SJSA1 (cell line): ENCODE measurements at places on chromosomes 1 and 21. TPM values are rescaled to one million over a fixed set of nuclear protein-coding genes. Genes with fewer than 3 reads are reported as not detected.

DNA sequence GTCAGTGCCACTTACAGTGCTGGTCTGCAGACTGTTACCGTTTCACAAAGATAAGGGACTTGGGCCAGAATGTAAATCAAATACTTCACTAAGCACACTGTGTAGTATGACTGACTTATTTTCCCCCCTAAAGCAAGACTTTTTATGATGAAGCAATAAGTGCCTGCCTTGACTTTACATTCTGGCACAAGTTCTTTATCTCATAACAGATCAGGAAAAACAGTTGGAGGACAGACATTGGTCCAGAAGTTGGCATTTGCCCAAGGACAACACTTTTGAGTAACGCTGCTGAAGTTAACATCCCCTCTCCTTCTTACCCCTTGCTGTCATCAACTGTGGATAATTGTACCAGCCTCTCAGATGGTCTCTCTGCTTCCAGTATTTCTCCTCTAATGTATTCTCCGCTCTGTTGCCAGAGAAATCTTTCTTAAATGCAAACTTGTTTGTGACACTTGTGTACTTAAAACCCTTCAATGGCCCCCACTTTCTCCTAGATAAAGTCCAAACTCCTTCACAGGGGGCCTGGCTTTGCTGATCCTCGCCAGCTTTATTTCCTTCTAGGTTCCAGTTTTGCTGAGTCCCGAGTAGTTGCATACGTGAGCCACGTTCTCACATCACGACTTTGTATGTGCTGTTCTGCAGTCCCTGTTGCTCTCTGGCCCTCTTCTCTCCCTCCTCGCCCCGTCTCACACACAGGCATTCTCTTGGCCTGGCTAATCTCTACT is 45.7 kb downstream of the S1PR1 start:
- H3K27me3 ChIP-seq = no peaks in the 10 kb centered on the region; the same call in 1 of the 2 replicates
- H3K4me1 ChIP-seq = no peaks in the 10 kb centered on the region
- DNase-seq = no peak
- H3K27ac ChIP-seq = no peak overlapping the region
- H3K36me3 ChIP-seq = no peaks in the 10 kb centered on the region

GRCh38 chr1:44673675-44674112 is 587 bp downstream of the TMEM53 start:
- no peaks in the 10 kb centered on the region for H3K27me3 ChIP-seq
- DNase-seq = no peak
- H3K4me3 ChIP-seq = peak overlapping the region; percentile 70

Gene MATN1
- 0.26 TPM in 1 of 2 replicates, not detected in the other for total RNA-seq

DNA sequence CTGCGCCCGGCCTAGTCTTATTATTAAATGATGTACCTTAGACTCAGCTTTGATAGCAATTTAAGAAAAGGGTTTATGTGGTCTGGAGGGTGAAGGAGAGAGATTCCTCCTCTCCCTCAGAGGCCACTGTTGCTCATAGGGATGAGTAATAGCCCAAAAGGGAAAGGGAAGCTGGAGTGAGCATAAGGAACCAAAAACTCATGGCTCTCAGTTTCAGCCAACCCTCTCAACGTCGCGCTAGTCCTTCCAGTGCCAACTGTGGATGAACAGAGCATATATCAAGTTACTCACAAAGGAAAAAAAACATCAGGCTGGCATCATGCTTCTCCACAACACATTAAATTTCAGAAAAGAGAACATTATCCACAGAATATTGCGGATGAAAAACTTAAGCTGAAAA is 8.3 kb upstream of the GPR89B start:
- no peak overlapping the region for H3K27ac ChIP-seq
- peaks cover 10% of the 10 kb centered on the region for H3K27me3 ChIP-seq
- no peak for DNase-seq
- no peaks in the 10 kb centered on the region for H3K36me3 ChIP-seq
- H3K4me3 ChIP-seq = no peak overlapping the region

- no peaks in the 10 kb centered on the region for H3K36me3 ChIP-seq
- H3K27ac ChIP-seq = no peak overlapping the region
These were observed 56.5 kb upstream of the PLA2G4A start for GRCh38 chr1:186772228-186772627.

Gene AIRE
- total RNA-seq = not detected in 2 replicates

GRCh38 chr1:67304023-67304422 is 3.6 kb upstream of the IL12RB2 start:
- H3K27me3 ChIP-seq = 0 out of 2 replicates have a peak, but pooled peaks cover 3% of the 10 kb centered on the region
- no peak overlapping the region for H3K27ac ChIP-seq
- no peak for DNase-seq
- no peaks in the 10 kb centered on the region for H3K36me3 ChIP-seq
- no peaks in the 10 kb centered on the region for H3K4me1 ChIP-seq
- no peak overlapping the region for H3K4me3 ChIP-seq

DNA sequence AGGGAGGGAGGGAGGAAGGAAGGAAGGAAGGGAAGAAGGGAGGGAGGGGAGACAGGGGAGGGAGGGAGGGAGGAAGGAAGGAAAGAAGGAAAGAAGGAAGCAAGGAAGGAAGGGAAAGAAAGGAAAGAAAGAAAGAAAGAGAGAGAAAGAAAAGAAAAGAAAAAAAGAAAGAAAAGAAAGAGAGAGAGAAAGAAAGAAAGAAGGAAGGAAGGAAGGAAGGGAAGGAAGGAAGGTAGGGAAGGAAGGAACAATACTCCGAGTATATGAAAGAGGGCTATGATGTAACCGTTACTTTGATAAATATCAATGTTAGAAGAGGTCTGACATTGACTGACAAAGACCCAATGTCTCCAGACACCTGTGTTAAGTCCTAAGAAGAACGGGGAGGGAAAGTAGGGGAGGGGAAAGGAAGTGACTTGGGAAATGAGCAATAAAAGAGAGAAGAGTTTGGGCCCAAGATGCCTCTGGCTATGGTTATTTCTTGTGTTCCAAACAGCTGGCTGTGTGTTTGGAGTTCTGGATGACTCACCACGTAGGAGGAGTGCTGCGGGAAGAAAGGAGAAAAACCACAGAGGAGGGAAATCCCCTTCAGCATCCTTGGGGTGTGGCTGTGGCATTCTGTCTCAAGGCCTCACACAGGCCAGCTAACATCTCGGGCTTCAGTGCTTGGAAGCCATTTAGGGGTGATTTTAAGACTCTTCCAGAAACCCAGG is 37.0 kb upstream of the RXRG start:
- no peak overlapping the region for H3K4me3 ChIP-seq
- H3K27ac ChIP-seq = no peak overlapping the region
- DNase-seq = peak; percentile 86
- no peaks in the 10 kb centered on the region for H3K36me3 ChIP-seq

DNA sequence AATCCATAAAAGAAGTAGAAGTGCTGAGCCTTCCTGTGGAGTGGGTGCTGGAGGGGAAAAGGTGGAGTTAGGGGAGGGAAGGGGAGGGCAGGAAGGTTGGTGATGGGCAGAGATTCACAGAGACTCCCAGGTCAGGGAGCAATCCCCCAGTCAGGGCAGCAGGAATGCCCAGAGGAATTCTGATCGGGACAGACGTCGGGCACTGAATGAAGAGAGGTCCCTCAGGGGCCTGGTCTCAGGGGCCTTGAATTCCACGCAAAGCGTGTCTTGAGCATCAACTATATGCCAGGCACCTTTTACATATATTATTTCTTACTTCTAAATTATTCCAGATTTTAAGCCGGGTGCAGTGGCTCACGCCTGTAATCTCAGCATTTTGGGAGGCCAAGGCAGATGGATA is 7.2 kb upstream of the PADI1 start:
- peaks cover 11% of the 10 kb centered on the region for H3K4me1 ChIP-seq
- no peak overlapping the region for H3K27ac ChIP-seq
- peak; percentile 21 for DNase-seq
- no peak overlapping the region for H3K4me3 ChIP-seq
- no peaks in the 10 kb centered on the region for H3K27me3 ChIP-seq

Gene INAVA
- 0.72 and 5.5 TPM in 2 replicates for total RNA-seq

- H3K27me3 ChIP-seq = no peaks in the 10 kb centered on the region
- no peaks in the 10 kb centered on the region for H3K4me1 ChIP-seq
- no peaks in the 10 kb centered on the region for H3K36me3 ChIP-seq
- H3K4me3 ChIP-seq = no peak within 1 kb of the TSS
- no peak within 1 kb of the TSS for H3K27ac ChIP-seq
These were observed at the start of gene OR6N1 for GRCh38 chr1:158771950-158772866. TSS of gene OR6N1 (minus strand) at chr1:158772195. CDS start at chr1:158766682, 5,513 bp downstream.

DNA sequence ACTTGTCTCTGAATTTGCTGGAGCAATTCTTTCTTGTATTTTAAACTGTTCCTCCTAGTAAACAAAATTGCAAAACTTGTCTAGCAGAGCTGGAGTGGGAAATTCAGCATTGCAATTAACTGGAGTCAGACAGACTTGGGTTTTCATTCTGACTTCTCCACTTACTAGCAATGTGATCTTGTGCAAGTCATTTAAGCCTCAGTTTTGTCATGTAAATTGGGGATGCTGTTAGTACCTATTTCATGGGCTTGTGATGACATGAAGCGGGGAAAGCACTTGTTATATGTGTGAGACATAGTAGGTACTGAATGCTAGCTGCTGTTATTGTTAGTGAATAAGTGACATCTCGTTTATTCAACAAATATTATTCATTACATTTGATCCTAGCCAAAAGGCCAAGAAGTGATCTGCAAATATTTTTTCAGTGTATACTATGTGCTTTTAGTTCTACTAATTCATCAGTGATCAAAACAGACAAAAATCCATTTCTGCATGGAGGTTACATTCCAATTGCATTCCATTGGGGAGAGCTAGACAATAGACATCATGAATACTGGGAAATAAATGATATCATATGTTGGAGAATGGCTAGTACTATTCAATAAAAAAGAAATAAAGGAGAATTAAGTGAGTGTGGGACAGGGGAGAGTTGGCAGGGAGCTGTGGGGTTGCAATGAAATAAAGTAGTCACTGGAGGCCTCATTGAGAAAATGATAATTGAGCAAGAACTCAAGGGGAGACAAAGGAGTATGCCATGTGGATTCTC is 47.1 kb downstream of the CACHD1 start:
- H3K27me3 ChIP-seq = peaks cover 5% of the 10 kb centered on the region
- no peak for DNase-seq
- H3K36me3 ChIP-seq = no peaks in the 10 kb centered on the region

DNA sequence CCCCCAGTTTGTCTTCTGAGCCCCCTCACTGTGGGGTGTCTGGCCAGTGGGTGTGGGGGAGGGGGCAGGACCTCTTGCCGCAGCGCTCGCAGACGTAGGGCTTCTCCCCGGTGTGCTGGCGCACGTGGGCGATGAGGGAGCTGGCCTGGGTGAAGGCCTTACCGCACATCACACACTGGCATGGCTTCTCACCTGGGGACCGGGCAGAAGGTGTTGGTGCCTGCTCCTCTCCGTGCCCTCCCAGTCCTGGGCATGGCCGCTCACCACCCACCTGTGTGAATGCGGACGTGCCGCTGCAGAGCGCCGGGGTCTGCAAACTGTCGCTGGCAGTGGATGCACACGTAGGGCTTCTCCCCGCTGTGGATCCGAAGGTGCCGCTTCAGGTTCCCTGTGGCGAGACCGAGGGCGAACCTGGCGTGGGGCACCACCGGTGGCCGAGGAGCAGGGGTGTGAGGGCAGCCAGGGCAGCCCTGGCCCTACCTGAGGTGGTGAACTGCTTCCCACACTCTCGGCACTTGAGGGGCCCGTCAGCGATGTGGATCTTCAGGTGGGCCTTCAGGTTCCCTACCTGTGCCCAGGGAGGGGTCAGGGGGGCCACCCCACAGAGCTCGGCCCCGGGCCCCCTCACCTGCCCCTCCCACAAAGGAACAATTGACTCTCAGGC is 32.4 kb downstream of the ZBTB17 start:
- H3K4me3 ChIP-seq = no peak overlapping the region
- H3K27me3 ChIP-seq = no peaks in the 10 kb centered on the region
- peaks cover 94% of the 10 kb centered on the region for H3K36me3 ChIP-seq
- H3K4me1 ChIP-seq = peaks cover 20% of the 10 kb centered on the region
- H3K27ac ChIP-seq = no peak overlapping the region

GRCh38 chr1:62528015-62528414 is 69.3 kb upstream of the ANGPTL3 start:
- no peaks in the 10 kb centered on the region for H3K36me3 ChIP-seq
- H3K4me1 ChIP-seq = no peaks in the 10 kb centered on the region
- no peak overlapping the region for H3K27ac ChIP-seq
- DNase-seq = no peak
- no peaks in the 10 kb centered on the region for H3K27me3 ChIP-seq

Gene CRNN
- total RNA-seq = 0.16 TPM in 1 of 2 replicates, not detected in the other

Gene METTL18
- total RNA-seq = 5.3 and 10.1 TPM in 2 replicates

Gene C1QA
- total RNA-seq = not detected in 2 replicates
